Motor neuron (in vitro differentiated cells): ENCODE measurements at places on chromosomes 2 and 18. TPM values are rescaled to one million over a fixed set of nuclear protein-coding genes. Genes with fewer than 3 reads are reported as not detected.

Gene MYCN
- total RNA-seq = 0.31 TPM in 1 of 2 replicates, not detected in the other

Gene HOXD8
- 21.0 and 26.2 TPM in 2 replicates for total RNA-seq

GRCh38 chr2:29192526-29192925, 77.3 kb downstream of the CLIP4 start:
- ATAC-seq = no peak

- peak; percentile 73 for ATAC-seq
Observed at GRCh38 chr2:238438856-238439849, 12.4 kb downstream of the ASB1 start.

GRCh38 chr2:52083214-52083613, 1051.3 kb upstream of the NRXN1 start:
- ATAC-seq = no peak

DNA sequence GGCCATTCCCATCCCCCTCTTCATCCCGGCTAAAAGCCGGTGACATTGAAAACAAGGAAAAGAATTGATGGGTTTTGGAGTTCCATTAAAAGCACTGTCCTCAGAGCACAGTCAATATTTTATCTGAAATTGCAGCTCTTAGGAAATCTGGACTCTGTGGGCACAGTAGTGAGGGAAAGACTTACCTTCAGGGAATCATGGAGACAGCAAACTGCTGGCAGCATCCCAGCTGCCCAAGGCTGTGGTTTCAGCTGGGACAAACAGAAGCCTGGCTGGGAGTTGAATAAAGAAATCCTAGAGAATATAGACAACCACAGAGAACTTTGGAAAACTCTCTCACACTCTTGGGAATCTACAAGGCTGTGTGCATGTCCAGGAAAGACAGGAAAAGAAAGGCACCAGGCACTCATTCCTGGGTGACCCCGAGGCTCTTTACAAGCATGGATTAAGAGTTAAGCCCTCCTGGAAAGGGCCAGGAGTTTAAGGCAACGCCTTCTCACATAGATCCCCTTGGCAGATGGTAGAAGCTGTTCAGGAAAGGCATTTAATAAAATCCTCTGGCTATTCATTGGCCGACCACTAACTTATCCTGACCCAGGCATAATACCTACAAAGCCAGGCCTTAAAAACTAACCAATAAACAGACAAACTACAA, 255.1 kb downstream of the MYT1L start:
- ATAC-seq = peak; percentile 92

- no peak for ATAC-seq
Observed at GRCh38 chr2:105055613-105056012, 17.7 kb downstream of the MRPS9 start.

DNA sequence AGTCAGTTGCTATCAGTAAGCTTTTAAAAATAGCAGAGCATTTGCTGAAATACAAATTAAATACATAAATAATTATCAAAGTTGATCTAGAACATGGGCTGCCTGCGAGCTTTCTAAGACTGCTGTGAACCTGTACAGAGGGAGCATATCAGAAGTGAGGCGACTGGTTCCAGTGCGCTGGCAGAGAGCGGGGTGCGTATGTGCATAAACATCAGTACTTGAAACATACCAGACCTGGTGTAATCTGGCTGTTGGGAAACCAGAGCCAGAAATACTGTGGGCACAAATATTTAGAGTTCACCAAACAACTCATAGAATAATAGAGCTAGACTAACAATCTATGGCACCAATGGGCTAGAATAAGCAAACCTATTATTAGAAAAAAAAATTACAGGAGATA, 27.3 kb downstream of the PDIA6 start:
- no peak for ATAC-seq

DNA sequence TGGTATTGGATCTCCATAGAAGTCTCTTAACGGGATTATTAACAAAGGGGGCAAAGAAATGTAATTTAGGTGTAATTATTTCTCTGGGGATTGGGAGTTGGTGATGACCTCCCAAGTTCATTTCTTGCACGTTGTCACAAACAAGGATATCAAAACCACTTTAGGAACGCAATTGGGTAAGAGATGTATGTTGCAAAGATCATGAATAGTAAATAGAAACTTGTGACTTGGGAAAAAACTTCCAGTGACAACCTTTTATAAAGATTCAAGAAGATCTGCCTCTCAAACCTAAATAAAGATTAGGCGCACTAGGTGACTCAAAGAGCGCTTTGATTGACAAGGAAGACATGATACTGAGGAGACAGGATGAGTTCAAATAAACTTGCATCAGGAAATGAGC, 127.8 kb upstream of the TRIB2 start:
- ATAC-seq = no peak

DNA sequence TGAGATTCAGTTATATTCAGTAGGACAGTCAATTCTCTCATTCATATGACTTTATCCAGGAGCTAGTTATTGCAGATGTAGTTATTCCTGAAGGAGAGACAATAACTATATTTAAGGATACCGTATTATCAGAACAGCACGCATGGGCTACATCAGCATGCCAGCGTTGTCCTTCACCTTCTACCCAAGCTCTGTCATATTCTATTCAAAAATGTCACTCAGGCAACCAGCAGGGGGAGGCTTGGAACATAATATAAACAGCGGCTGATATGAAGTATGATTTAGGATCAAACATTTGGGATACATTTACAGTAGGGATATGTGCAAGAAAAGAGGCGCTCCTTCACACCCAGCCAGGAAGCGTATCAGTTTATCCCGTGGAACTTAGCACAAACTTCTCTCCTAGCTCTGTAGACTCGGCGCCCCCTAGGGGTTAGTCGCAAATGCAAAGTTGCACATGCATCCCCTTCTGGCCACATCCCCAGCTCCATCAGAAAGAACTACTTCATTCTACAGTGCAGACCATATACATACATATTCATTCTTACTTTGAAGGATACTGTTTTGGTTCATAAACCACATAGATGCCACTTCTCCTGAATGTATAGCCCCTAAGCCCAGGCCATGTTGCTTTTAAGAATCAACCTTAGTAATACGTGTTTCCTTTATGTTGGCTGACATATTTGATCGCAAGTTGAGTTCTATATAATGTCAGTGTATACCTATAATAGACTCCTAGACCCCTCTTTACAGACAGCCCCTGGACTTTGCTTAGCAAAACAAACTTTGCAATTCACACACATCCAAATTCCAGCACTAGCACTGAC, 759.4 kb downstream of the ADCYAP1 start:
- ATAC-seq = no peak

GRCh38 chr2:77013953-77014352, 508.2 kb downstream of the LRRTM4 start:
- ATAC-seq = no peak
